ENCODE measurements at places on chromosomes 13 and 19.
A peak's percentile ranks its signal among the peaks of the same experiment; 100 is the strongest.

- no peak for DNase-seq
These were observed 930.8 kb downstream of the SLITRK5 start for GRCh38 chr13:88601949-88602348.

DNA sequence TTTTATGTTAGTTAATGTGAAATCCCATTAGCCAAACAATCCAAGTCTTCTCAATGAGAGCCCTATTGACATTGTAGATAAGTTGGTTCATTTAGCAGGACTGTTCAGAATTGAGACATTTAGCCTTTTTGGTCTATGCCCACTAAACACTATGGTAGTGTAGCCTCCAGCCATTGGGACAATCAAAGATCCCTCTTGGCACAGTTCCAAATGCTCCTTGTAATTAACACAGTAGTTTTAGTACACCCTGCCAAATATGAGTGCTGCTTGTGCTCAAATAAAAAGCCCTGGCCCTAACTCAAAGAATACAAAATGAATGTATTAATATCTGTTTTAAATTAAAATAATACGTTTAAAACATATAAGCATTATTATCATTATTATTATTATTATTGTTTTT, 15.4 kb upstream of the FAM216B start:
- no peak for DNase-seq

GRCh38 chr13:110444226-110444653, 117.3 kb downstream of the RAB20 start:
- DNase-seq = no peak

DNA sequence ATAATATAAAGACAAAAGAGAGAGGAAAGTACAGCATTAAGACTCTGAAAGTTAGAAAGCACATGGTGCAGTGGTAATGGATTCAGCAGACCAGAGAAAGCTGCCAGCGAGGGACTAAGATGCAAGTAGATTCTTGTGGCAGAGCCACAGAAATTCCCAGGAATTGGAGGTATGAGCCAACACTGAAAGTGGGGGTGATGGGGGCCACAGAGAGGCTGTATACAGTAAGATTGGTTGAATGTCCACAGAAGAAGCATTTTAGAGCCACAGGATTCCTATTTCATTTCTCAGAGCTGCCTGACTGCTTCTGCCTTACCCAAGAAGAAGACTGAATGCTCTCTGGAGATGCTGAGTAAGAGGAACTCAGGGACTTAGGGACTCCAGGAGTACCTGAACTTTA, 295.0 kb downstream of the LMO7 start:
- DNase-seq = no peak

DNA sequence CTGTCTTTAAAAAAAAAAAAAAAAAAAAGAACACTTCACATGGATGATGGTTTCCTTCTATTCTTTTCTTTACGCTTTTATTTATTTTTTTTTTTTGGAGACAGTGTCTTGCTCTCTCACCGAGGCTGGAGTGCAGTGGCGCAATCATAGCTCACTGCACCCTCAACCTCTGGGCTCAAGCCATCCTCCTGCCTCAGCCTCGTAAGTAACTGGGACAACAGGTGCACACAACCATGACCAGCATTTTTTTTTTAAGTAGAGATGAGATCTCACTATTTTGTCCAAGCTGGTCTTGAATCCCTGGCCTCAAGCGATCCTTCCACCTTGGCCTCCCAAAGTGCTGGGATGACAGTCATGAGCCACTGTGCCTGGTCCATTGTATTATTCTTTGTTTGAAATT, 24.3 kb downstream of the ANKRD27 start:
- DNase-seq = no peak

DNA sequence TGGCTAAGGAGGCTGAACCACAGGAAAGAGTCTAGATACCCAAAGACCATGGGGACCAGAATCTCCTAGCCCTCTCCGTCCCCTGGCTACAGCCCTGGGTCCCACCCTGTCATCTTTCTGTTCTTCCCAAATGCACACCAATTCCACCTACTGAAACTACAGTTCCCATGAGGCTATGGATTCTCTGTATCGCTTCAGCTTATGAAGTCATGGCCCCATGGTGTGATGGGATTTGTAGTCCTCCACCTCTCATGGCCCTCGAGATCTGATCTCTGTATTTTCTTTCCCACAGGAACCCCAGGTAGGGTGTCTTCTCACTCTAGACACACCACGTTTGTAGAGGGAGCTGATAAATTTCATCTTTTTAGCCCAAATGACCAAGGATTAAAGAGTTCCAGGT, 11.8 kb downstream of the PTPRH start:
- no peak for DNase-seq

DNA sequence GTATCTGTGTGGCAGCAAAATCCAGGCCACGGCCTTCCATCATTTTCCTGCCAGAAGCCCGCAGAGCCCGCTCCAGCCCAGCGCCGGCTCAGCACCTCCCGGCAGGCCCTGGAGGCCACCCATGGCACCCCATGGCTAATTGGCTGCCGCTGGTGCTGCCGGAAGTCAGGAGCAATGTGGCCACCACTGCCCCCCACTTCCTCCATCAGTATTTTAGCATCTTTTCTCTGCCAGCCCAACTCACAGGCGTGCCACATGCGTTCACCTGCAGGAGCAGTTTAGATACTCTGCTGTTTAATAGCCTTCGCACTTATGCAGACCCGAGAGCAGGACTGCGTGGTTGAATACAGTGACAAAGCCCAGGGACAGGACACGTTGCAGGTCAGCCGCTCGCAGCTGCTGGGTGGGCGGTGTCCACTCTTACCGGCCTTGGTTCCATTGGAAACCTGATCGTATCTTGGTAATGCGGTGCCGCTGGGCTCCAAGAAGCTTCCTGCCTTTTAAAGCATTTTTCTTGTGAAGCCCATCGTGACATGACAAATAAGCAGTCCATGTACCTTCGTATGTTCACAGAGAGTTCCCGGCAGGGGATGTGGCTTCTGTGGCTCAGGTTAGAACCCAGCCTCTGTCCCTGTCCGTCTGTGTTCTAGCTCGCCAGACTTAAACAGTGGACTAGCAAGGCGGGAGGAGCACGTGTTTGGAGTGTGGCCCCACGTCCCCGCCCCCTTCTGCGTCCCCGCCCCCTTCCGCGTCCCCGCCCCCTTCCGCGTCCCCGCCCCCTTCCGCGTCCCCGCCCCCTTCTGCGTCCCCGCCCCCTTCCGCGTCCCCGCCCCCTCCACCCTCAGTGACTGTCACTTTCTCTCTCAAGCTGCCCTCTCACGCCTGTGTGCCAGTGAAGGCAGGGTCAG, 162.0 kb upstream of the SOX1 start:
- no peak for DNase-seq

DNA sequence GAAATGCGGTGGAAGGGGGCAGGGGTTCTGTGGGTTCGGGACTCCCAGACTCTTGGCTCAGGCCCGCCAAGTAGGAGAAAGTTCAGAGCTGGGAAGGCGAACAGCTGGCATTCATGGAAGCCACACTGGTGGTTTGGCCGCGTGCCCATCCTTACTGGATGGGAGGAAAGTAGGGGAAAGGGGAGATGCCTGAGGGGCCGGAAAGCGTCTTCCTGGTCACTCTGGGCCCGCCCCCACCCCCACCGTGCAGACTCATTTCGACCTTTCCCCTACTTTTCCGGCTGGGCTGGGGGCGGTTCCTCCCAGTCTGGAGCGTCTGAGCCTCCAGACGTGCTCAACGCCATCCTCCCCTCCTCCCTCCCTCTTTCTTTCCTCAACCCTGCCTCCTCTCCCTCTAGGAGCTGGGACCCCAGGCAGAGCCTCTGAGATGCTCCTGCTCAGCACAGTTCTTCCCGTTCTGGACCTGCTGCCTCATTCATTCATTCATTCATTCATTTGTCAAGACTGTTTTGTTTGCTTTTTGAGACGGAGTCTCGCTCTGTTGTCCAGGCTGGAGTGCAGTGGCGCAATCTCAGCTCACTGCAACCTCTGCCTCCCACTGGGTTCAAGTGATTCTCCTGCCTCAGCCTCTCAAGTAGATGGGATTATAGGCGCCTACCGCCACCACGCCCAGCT, 3.5 kb downstream of the ANGPTL4 start:
- no peak for DNase-seq

- no peak for DNase-seq
These were observed 77.3 kb upstream of the SIAH3 start for GRCh38 chr13:45928843-45929242.

DNA sequence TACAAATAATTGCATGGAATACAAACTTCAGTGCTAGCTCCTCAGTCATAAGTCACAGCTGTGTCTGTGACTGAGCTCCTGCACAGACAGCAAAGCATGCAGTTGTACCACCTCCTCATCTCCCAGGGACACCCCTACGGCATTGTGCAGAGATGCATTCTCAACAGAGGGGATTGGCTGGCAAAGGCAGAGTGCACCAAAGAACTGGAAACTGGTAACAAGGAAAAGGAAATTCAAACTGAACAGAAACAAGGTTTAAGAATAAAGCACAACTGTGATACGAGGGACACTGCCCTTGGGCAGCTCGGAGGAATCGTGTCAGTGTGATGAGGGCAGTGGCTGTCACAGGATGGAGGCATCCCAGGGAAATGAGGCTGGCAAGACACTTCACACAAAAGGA, 126.1 kb upstream of the SOX1 start:
- DNase-seq = peak; percentile 19

GRCh38 chr19:17719730-17720400, 585 bp downstream of the MAP1S start:
- peak; percentile 74 for DNase-seq

- no peak for DNase-seq
These were observed 11.2 kb upstream of the MADCAM1 start for GRCh38 chr19:485077-485476.
